ENCODE measurements at places on chromosomes 12 and 14.

DNA sequence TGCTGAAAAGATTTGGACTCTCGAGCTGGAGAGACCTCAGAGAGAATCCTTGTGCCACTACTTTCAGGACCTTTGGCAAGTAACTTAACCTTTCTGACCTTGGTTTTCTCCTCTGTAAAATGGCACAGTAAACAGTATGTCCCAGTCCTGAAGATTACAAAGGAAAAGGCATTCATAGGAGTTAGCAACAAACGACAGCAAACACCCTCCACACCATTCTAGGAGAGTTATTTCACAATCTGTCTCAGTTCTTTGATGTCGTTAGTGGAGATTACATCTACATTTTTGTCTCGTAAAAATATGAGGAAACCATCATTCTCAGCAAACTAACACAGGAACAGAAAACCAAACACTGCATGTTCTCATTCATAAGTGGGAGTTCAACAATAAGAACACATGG lies 205.7 kb downstream of the ITPR2 start:
- DNase-seq = no peak

- DNase-seq = no peak
Observed at GRCh38 chr12:6228535-6229223, 28.5 kb downstream of the CD9 start.

DNA sequence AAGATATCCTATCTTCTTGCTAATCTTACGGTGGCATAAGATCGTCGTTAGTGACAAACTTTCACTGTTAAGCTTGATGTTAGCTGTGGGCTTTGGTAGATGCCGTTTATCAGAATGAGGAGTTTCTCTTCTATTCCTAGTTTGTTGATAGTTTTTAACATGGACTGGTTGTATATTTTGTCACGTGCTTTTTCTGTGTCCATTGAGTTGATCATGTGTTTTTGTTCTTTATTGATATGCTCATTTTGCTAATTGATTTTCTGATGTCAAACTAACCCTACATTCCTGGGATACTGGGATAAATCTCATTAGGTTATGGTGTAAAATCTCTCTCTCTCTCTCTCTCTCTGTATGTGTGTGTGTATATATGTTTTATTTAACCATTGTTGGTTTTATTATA lies 545.1 kb downstream of the AACS start:
- no peak for DNase-seq

DNA sequence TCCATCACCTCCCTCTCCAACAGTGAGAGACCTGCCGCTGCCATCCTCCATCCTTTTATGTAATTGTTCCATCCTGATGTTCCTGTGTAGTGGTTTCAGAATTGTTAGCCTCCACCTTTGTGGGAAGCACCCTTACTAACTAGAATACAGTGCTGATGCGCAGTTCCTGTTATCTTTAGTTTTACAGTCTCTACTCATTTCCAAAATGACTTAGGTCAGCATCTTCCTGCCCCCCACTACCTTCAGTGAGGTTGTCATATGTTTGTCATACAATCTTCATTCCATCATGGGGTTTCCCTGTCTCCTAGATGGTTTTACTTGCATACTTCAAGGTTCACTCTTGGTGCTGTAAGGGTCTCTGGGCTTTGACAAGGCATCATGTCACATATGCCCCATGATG lies 69.8 kb downstream of the EML1 start:
- DNase-seq = no peak

- no peak for DNase-seq
Observed at GRCh38 chr14:88040146-88040545, 35.2 kb downstream of the GPR65 start.

GRCh38 chr14:92515546-92516343 lies 2.2 kb downstream of the RIN3 start:
- DNase-seq = no peak

DNA sequence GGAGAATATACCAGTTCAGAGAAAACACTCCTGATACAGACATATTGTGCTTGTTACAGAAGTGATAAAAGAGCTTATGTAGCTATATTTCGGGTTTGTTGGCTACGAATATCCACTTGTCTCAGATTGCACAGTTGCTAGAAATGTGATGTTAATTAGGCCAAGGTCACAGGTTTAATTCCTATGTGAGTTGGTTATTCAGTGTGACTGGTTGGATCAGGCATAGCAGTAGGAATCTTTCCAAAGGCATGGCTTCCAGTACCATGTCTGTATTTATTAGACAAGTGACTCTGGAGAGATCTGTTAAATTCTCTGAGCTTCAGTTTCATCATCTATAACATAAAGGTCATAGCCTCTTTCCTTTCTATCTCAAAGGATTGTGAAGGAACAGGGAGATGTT lies 152.7 kb upstream of the KITLG start:
- no peak for DNase-seq
